Choroid plexus epithelial cell (primary cell): ENCODE measurements at places on chromosomes 5 and 9.

DNA sequence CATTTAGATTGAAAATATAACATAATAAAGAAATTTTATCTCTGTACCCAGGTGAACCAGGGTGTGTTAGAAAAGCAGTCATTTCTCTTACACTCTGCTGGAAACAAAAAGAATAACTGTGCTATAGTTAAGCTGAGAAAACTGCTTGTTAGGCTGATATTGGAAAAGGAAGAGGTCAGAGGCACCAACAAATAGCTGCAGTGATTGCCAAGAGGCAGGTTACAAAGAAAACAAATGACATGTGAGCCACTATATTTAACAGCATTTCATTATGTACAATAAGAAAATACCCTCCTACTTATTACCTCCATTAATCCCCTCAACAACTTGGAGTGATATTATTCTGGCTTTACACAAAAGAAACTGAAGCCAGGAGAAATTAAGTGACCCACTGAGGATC lies 607.9 kb upstream of the TLE4 start:
- DNase-seq, result no peak

DNA sequence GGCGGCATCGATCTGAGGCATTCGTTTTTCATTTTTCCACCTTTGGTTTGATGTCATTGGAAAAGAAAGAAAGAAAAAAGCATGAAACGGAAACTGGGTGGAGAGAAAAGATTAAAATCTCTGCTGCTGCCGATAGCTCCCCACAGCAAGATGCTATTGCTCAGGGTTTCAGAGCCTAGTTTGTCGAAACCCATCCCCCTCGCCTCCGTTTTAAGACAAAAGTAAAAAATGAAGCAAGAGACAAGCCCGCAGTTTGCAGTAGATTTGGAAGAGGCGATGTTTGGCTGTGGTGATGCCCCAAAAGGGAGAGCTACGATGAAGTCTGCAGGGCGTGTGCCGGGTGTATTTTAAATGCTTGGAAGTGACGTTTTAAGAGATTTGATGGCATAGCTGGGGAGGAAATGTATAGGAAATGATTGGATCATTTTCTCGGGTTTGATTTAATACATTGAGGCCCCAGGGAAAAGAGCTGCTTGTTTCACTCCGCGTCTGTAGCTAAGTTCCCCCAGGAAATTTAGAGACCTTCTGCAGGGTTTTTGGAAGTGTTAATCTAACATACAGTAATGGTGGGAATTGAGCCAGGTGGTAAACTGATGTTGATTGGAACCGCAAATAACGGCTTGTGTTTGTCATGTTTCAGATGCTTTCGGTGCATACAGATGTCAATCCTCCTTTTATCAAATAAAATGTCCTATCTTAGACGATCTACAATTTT lies 909 bp downstream of the NDFIP1 start:
- DNase-seq, result peak; percentile 41

DNA sequence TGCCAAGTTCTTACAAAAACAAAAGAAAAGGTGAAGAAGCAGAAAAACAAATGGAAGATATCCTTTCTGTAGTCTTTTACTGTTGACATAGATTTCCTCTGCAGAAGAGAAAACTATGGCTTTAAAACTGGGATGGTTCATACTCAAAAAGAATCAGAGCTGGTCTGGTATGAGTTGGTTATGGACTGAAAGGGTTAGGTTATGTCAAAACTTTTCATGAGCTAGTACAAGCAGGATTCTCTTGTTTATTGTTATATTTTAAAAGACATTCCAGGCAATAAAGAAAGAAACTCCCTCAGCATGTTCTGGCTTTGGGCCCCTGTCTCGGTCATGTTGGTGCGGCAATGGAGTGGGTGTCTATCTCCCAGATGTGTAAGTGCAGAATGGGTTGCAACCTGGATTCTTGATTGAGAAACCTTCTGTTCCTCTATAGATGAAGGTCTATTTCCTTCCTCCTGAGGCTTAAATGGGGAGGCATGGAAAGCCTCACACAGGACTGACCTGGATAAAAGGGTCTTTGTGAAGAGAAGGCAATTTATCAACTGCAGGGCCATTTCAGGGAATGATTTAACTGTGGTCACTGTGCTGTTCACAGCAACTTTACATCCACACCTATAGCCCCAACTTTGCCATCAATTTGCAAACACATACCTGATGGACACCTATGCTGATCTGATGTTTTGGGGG lies 209.6 kb upstream of the TNC start:
- DNase-seq, result peak; percentile 17

- DNase-seq, result no peak
Observed at GRCh38 chr5:59565551-59565950, 328.0 kb downstream of the PDE4D start.

GRCh38 chr9:114399381-114399780 lies 11.6 kb upstream of the AKNA start:
- DNase-seq, result no peak

- DNase-seq, result peak; percentile 86
Observed at GRCh38 chr5:168268949-168269936, 22.2 kb upstream of the WWC1 start.
